ENCODE measurements at places on chromosomes 1 and 21.

DNA sequence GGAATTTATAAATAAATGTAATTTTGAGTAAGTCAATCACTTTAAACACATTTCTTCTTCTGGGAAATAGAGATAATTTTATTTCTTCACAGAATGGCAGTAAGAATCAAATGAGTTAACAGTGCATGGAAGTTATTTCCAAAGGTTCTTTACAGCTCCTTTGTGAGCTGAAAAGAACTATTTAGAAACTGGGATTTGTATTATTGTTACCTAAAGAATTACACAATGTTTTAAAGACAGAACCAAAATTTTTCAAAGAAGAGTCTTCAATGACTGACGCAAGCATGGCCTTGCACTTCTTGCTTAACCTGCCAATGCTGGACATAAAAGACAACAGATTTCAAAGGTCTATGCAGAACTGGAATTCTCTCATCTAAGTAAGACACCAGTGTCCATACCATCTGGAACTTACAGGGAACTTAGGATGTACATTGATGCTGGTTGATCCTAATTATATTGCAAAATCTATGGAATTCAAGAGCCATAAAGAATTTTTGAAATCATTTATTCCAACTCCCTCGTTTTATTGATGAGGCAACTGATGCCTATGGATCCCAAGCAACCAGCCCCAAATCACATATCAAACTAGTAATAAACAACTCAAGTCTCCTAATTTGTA is 2.7 kb downstream of the COLGALT2 start:
- DNase-seq, result no peak

- no peak for DNase-seq
Measured at GRCh38 chr1:21626921-21627339, 42.2 kb downstream of the RAP1GAP start.

DNA sequence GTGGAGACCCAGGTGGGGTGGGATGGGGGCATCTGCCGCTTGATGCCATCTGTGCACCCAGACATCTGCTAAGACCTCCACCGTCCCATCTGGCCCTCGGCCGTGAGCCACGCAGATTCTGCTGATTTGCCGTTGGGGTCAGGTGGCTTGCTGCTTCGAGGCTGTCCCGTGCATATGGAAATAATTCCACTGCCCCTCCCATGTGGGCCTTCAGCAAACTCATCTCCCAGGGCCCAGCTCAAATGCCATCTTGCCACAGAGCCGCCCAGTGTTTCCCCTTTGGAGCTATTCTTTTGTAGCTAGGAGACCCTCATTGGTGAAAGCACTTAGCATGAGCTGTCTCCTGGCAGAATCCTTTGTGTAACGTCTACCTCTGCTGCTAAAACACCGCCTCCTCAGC is 99.8 kb downstream of the KAZN start:
- peak; percentile 87 for DNase-seq

- DNase-seq, result no peak
Measured at GRCh38 chr21:41418956-41419680, 6.9 kb upstream of the MX1 start.

DNA sequence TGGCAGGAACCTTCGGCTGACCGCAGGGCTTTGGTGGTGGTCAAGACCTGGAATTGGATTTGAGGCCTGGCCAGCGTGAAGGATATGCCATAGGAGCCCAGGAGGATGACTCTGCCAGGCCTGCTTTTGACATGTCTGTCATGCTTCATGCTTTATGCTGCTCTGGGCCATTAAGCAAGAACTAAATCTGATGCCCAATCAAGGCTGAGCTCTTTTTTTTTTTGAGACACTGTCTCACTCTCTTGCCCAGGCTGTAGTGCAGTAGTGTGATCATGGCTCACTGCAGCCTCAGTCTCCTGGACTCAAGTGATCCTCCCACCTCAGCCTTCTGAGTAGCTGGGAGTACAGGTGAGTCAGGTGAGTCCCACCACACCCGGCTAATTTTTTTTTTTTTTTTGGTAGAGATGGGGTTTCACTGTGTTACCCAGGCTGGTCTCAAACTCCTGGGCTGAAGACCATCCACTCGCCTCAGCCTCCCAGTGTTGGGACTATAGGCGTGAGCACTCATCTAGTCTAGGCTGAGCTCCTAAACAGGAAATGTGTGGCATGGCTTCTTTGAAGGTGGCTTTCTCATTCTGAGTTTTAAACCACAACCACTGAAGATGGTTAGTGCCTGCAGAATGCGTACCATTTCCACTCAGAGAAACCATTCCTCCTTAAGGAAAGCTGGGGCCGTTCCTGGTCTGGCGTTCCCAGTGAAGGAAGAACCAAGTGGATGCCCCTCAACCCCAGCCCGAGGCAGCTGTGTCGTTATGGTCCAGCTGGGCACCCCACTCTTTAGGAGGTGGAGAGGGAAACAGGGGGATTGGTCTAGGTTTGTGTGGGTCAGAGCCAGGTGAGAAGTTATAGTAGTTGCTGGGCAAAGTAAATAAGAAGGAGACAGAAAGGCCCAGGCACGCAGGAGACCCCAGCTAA is 34.2 kb upstream of the ATP5PO start:
- DNase-seq, result no peak

DNA sequence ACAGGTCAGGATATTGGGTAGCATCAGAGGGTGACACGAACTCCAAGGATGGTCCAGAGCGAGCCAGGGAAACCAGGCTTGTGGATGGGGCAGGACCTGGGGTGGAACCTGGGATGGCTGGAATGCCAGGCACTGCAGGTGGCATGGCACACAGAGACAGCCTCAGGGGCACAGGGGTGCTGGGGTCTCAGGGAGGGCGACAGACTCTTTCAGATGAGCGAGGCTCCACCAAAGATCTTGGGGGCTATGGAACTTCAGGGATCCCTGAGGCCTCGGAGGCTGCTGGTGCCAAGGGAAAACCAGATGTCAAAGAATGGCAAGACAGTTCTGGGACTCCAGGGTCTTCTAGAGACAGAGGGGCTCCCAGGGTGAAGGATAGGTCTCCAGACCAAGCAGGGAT is 21.4 kb downstream of the IGFN1 start:
- no peak for DNase-seq

GRCh38 chr1:118716775-118717174 is 271.4 kb downstream of the TBX15 start:
- no peak for DNase-seq

GRCh38 chr1:109570414-109570813 is 22.0 kb downstream of the GNAI3 start:
- DNase-seq, result no peak

DNA sequence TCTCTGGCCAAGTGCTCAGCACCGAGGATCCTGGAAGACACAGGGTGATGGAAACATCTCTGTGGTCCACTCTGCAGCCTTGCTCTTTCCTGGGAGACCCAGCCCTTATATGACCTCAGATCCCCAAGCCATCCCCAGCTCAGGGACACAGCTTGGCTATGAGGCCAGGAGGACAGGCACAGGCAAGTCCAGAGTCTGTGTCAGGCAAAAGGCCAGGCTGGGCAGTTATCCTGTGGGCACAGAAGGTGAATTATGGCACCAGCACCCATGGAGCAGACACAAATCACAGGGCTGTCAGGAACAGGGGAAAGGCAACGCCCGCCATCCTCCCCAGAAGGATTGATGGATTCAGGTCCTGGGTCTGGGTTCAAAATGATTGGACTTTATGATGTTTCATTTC is 52.1 kb upstream of the SCMH1 start:
- no peak for DNase-seq

- DNase-seq, result no peak
Measured at GRCh38 chr1:192633533-192634253, 2.3 kb upstream of the RGS13 start.

DNA sequence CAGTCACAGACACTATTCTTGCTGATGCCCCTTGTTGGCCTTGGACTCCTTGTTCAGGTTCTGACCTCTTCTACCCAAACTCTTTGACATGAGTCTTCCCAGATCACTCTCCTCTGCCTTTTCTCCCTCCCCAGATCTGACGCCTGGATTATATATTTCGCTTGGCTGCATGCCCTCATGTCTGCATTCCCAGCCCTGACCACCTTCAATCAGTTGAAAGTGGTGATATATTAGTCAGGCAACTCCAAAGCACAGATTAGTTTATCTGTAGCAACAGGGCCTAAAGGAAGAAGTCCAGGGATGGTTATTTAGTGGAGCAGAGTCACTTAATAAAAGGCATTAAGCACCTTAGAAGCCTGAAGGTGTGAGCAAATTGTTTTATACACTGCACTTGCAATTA is 110.0 kb upstream of the GUCA2B start:
- no peak for DNase-seq

- DNase-seq, result no peak
Measured at GRCh38 chr1:17724150-17724549, 31.0 kb upstream of the ACTL8 start.

DNA sequence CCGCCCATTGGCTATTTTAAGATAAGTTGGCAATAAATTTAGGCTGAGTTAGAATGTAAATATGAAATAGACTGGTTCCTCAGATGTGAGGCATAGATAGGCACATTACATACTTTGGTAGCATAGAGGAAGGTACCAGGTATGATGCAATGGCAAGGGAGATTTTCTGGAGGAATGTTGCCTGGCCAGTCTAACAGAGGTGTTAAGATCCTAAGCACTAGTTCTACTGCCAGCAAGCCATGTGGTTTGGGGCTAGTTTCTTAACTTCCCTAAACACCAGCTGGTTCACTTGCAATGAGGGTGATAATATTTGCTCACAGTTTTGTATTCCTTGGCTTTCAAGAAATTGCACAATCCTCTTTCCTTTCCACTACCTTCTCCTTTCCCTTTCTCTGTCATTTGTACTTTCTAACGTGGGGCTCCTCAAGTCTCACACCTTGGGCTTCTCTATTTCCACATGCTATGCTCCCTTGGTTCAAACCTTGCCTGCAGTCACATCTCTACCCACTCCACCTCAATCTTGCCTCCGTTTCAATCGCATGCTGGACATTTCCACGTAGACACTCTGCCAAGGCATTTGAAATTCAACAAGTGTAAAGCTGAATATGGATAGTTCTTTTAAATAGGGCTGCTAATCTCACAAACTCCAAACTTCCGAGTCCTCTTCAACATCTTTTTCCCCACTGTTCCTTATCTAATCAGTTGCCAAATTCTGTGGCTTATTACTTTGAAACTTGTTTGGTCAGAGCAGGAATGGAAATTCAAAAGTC is 4.7 kb upstream of the CD55 start:
- DNase-seq, result no peak

GRCh38 chr1:242691610-242691945 is 167.1 kb upstream of the PLD5 start:
- no peak for DNase-seq

- DNase-seq, result peak; percentile 90
Measured at GRCh38 chr1:201531551-201532425, 7.1 kb upstream of the NAV1 start.

DNA sequence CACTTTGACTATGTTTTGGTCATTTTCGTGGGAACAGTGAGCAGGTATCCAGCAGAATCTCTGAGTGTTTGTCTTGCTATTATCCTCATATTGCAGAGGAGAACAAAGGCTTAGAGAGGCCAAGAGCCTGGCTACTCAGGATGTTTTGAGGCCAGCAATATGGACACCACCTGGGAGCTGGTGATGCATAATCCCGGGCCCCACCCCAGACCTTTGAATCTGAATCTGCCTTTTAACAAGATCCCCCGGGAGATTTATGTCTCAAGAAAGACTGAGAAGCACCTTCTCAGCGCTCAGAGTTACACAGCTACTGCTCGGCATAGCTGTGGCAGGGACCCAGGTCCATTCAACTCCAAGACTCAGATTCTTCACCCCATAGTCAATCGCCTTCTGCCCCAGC is 72.8 kb downstream of the PTPRU start:
- no peak for DNase-seq

GRCh38 chr1:111192658-111193519 is 7.6 kb downstream of the DENND2D start:
- DNase-seq, result no peak

- no peak for DNase-seq
Measured at GRCh38 chr1:163844459-163844858, 522.7 kb downstream of the NUF2 start.

DNA sequence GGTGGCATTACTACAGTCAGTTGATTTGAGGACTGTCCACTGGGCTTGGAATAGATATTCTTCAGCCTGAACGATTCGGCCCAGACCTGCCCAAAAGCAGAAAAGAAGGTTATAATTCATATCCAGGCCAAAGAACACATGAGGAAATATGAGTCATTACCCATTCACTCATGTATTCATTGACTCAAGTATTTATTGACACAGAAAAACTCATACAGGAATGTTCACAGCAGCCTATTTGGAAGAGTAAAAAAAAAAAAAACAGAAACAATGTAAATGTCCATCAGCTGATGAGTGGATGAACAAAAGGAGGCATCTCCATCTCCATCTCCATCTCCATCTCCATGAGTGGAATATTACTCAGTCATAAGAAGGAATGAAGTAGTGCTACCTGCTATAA is 15.9 kb downstream of the ZMYND12 start:
- DNase-seq, result no peak

DNA sequence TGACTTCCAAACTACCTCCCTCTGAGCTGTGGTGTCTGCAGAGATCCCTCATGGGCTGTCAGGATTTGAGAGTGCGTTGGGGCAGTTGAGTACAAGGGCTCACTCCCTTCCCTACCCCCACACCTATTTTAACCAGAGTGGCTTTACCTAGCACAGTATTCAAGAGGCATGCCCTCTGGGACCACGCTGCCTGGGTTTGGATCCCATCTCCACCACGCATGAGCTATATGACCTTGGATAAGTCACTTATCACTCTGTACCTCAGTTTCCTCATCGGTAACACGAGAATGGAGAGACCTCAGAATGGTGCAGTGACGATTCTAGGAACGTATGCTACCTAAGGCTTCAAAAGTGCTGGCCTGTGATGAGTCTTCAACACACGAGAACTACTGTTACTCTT is 147.3 kb upstream of the WNT4 start:
- DNase-seq, result no peak

DNA sequence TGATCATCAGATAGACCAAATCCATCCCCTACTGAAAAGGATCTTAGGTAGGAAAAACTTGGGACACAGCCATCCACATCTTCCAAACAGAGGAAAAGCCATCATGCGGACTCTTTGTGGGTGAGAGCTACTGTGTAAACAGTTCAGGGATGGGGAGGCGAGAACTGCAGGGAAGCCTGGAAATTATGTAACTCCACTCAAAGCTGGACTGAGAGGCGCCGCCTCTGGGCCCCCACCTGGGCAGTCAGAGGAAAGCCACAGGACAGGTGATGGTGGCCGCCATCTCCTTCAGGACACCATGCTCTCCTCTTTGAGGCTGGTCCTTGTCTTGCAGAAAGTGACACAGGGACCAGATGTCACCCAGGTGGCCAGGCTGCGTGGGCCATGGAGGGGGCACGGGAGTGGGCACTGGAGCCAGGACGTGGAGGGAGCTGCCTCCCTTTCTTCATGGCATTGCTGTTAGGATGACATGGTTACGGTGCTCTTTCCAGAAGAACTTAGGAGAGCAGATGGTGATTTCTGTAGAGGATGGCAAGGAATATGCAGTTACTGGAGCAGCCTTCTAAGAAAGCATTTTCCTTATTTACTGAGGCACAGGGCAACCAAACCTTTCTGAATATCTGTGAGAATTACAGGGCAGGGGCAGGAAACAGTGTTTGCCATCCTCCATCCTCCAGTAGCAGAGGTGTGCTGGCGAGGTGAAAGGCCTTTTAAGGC is 32.0 kb upstream of the TDRD10 start:
- DNase-seq, result no peak
